ENCODE measurements at places on chromosomes 1 and 21.

DNA sequence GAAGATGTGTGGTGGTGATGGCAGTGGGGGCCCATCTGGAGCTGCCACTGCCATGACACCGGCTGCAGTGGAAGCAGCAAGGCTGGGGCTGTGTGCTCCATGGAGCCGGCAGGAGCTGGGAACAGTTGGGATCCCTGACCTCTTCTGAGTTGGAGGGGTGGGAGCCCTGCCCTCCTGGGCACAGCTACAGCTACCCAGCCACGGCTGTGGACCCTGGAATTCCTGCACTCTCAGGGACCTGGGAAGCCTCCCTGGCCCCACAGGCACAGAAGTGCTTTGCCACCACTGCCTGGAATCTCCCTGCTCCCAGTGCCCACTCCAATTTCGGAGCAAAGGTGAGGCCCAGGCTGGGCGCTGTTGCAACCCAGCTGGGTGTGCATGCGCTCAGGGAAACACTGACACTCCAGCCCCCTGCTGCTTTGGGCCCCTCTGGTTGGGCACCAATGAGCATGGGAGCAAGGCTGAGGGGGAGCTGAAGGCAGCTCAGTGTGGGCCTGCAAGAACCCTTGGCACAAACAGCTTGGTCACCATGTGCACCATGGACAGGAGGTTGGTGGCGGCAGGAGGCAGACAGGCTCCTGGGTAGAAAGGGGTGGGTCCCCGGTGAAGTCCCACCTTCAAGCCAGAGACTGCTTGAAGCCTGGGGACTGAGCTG lies 817.6 kb downstream of the KCNT2 start:
- DNase-seq, result no peak

DNA sequence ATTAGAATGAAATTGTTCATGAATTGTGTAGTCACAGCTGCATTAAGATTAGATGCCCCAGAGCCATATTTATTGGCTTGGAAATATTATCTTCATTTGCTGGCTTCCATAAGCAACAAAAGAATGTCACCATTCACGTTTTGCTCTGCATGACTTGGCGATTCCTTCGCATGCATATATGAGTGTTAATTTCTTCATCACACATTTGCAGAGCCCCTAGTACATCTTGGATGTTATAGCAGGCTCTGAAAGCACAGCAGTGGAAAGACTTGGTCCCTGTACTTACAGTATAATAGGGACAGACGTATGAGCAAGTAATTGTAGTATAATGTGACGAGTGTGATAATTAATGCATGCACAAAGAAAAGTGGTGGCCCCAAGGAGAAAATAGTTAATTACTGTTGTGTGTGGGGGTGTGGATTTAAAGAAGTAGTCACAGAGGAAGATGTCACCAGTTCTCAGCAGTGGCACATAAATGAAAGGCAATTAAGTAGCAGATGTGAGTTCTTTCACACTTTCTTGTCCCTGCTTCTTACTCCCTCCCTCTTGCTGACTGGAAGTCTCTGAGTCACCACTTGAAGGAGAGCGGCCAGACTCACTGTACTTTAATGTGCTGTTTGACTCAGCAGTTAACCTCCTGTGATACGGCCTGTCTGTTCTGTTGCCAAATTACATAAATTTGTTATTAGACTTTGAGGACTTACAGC lies 21.0 kb downstream of the S100A10 start:
- peak; percentile 90 for DNase-seq

DNA sequence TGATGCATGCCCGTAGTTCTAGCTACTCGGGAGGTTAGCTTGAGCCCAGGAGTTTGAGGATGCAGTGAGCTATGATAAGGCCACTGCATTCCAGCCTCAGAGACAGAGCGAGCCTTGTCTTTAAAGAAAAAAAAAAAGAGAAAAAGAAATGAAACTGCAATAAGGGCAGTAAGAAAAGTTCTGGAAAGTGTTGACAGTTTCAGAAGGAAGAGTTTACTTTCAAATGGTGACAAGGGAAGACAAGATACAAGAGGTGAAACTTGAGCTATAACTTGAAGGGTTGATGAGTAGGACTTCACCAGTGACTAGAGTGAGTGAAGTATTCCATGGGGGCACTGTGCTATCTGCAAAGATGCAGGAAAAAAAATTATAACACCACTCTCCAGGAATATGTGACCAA lies 125.0 kb downstream of the AKT3 start:
- no peak for DNase-seq

DNA sequence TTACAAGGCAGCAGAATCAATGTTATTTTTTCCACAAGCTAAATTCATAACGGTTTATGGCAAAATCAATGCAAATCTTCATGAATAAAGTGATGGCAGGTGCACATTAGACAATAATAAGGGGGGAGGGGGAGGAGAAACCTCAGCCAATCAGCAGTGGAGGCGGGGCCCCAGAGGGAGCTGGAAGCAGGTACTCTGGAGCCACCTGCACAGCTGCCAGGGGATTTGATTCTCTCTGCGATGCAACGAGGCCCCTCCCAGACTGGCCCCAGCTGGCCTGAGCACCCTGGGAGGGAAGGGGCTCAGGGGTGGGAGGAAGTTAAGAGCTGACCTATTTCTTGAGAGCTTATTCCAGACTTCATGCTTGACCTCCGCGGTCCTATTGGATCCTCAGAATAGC lies 127.8 kb upstream of the IGSF21 start:
- no peak for DNase-seq

- DNase-seq, result no peak
Observed at GRCh38 chr1:23529146-23530086, 1.6 kb downstream of the E2F2 start.

DNA sequence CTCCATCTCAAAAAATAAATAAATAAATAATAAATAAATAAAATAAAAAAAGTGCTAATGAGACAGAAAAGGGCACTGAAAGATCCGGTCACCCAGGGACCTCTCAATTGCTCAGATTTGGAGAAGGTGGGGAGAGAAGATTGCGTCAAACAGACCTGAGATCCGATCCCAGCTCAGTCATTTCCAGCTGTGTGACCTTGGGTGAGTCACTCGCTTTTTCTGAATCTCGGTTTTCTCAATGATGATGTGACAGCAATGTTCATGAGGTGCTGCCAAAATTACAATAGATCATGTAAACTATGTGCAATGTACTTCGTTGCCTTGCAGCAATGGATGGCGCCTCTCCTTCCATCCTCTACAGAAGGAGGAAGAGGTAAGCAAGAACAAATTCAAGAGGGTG lies 11.1 kb upstream of the MEF2D start:
- DNase-seq, result no peak

DNA sequence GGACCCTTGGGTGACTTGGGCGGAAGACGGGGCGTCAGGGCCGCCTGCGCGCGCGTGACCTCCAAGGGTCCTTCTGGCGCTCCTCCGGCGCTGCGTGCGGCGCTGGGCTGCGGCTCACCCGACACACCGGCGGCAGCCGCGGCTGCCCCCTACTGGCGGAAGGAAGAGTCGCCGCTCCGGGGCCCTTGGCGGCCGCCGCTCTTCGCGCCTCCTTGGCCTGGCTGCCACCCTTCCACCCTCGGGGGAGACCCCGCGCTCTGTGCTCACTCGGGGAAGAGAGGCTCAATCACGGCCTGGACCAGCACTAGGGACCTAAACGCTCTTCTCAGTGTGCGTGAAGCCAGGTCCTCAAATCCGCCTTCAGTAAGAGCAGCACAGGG lies 89.7 kb downstream of the DMRTA2 start:
- DNase-seq, result peak; percentile 40

GRCh38 chr21:33112681-33113080 lies 42.7 kb downstream of the OLIG1 start:
- DNase-seq, result no peak

DNA sequence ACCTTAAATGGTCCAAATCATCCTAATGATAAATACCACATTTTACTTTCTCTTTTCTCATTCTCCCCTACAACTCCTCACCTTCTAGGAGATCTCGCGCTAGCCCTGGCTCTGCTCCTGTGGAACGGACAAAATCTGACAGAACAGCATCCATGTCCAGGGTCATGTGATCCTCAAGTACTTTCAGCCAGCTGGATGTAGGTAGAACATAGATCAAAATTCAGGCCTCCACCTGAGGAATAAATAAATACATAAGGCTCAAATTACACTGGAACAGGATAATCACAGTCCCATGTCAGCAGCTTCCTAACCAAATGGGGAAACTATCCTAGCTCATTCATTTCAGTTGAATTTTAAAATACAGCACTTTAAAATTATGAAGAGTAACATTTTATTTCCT lies 33.2 kb downstream of the OTUD7B start:
- DNase-seq, result no peak

GRCh38 chr1:50929376-50929958 lies 30.6 kb downstream of the FAF1 start:
- peak; percentile 34 for DNase-seq

GRCh38 chr1:22440582-22440981 lies 11.1 kb upstream of the ZBTB40 start:
- no peak for DNase-seq
